ENCODE measurements at places on chromosomes 16 and 17. TPM values are rescaled to one million over a fixed set of nuclear protein-coding genes. Genes with fewer than 3 reads are reported as not detected.

Gene ITGAX
- total RNA-seq: 7.3 TPM

Gene MAP2K6
- total RNA-seq: 5.8 TPM

Gene TBKBP1
- 15.4 TPM for total RNA-seq

Gene DCAF7
- 111 TPM for total RNA-seq

Gene SHBG
- total RNA-seq: not detected

Gene VAT1
- total RNA-seq: 28.3 TPM

Gene TVP23A
- not detected for total RNA-seq

Gene CEMP1
- total RNA-seq: not detected

Gene ZNF624
- 3.7 TPM for total RNA-seq

Gene HSD11B2
- 2.7 TPM for total RNA-seq

Gene NOD2
- total RNA-seq: 5.1 TPM

Measured in activated naive CD4-positive, alpha-beta T cell treated with anti-CD3 and anti-CD28 coated beads, Interleukin-2, amount 50 U/mL, for 72 hours (primary cell).